Left cardiac atrium (tissue), 4 donors: ENCODE measurements at places on chromosomes 5 and 9. TPM values are rescaled to one million over a fixed set of nuclear protein-coding genes. Genes with fewer than 3 reads are reported as not detected.
A peak's percentile ranks its signal among the peaks of the same experiment; 100 is the strongest.

The CCDC152 gene
- total RNA-seq, result 2.3 TPM

- DNase-seq, result peak; percentile 82
These were observed 19.0 kb downstream of the STOM start for GRCh38 chr9:121350993-121351561.

DNA sequence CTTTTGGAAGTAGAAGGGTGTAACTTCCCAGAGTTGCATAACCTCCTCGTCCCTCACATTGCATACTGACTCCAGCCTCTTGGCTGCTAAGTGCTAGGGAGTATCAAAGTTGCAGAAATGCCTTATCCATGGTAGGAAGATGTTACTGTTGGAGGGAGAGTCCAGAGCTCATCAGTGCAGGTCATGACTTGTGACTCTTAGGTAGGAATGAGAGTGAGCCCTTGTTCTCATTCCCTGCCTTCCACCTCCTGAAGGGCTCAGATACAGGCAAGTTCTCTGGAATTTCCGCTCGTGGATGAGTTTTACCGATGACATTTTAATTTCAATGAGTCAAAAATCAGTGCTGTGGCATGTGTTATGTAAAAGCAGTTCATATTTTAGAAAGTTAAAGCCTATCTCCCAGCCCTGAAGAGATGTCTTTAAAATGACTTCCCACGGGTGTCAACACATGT, 17.0 kb downstream of the IRX1 start:
- no peak for DNase-seq

DNA sequence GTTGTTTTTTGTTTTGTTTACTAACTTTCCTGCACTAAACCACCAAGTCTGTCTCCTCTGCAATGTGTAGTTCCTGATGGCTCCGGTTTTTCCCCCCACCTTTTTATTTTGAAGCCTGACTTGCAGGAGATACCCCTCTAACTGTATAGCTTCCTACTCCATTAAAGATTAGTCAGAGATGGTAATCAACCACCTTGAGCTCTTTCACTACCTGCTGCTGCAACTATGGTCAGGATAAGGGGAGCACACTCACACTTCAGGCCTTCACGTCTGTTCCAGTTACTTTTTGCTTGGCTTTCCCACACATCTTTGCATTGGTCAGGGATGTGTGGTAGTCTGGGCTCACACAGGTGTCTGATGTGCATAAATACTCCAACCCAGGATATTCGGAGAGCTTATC, 63.4 kb downstream of the NR6A1 start:
- DNase-seq, result no peak

The OBP2B gene
- not detected for total RNA-seq

The PTGS1 gene
- total RNA-seq, result 6.0 TPM

The SLC6A19 gene
- not detected for total RNA-seq

DNA sequence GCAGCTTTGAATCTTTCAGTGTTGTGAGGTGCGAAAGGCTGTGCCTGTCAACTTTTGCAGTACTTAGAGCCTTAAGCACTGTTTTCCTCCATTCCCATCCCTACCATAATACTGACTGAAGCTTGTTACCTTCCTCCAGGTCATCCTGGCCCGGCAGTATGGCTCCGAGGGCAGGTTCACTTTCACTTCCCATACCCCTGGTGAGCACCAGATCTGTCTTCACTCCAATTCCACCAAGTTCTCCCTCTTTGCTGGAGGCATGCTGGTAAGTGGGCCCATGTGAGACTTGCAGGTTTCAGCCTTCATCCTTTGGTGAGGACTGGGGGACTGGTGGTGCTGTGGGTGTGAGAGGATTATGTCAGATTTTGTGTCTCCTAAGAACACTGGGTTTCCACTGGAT, 1.5 kb downstream of the TMED9 start:
- DNase-seq, result no peak

DNA sequence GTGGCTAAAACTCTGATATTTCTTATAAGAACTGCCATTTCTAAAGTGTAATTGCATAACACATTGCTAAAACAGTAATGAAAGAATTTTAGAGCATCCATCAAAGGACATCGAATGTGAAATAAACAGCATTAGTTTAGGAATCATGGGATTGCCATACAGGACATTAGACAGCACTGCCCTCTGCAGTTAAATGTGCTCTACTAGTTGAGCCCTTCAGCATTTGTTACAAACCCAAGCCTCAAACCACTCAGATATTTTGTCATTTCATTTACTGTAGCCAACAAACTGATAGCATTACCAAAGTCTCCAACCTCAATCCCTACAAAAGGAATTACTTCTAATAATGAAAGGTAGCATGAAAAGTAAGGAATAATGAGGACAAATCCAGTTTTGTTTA, 116.8 kb upstream of the COX7C start:
- DNase-seq, result no peak

GRCh38 chr5:176365351-176366231, at the start of gene ARL10:
ARL10 (plus strand) TSS chr5:176365487; CDS start chr5:176365564, 77 bp downstream.
- DNase-seq, result peak; percentile 55

DNA sequence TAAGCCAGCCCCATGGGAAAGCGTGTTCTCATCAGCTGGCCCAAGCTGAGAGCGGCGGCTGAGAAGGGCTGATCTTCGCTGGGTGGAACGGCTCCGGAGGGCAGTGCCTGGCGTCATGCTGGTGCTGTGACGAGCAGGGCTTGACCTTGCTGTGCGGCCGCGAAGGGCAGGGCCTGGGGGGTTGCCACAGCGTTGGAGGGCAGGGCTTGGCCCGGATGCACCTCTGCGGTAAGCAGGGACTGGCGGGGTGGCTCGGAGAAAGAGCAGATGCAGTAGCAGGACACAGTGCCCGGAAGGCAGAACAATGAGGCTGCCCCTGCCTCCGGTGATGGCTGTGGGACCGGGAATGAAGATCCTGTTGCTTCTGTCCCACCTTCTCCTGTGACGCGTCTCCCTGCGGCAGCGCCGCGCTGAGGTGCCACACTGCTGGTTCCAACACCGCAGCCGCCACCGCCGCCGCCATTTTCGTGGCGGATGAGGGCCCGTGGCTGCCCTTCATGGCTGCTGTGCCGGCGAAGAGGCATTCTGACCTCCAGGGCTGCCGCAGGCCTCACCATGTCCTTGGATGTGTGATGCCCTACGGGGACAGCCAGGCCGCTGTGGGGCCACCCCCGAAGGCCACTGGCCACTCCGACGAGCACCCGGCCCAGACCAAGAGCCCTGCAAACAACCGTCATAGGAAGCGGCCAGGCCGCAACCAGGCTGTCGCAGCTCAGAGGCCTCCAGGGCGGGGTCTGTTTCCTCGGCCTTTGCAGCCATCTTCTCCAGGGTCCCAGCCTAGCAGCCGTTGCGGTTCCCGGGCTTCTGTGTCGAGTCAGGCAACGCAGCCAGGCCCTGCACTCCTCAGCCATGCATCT, 890.5 kb upstream of the CTNND2 start:
- no peak for DNase-seq

The LRRC70 gene
- 2.0 TPM for total RNA-seq

The BARX1 gene
- not detected for total RNA-seq

DNA sequence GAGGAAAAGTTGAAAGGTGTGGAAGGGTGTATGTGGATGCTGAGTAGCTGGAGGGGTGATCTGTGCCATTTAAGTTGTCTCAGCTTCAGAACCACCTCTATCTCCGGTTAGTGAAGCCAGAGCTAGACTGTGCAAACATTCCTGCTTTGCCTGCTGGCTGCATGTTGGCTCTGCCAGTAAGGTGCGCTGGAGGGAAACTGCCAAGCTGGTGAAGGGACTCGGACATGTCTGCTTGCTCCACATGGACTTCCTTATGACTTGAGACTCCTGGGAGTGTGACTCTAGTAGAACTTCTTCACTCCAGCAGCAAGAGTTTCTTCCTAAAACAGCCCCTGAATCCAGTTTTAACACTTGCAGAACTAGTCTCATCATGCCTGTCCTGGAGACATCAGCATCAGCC, 27.9 kb downstream of the DAB2 start:
- no peak for DNase-seq

DNA sequence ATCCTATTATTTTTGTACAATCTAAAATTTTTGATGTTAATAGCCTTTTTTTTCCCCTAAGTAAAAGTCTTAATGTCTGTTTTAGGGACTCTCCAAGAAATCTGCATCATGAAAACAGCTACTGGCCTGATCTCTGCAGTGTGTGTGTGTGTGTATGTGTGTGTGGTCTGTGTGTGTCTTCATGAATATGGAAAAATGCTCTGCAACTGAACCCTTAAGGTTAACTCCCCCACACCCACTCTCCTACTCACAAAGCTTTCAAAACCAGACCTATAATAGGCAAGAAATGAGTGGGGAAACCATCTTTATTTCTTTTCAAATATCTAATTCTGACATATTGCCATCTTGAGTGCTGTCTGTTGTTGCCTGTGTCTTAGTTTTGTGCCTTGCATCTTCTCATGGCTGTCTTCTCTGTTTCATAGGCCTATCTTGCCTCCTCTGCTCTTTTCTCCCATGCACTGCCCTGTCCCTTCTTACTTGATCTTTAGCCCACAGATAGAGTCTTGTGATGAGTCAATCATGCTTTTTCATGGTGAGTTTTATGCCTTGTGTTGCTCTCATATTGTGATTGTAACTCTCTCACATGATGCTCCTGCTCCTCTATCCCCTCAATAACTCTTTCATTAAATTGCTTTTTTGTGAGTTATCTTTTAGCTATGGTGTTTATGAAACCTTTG, 68.3 kb downstream of the CHSY3 start:
- DNase-seq, result no peak
